PC-3 (cell line): ENCODE measurements at places on chromosomes 1 and 21. TPM values are rescaled to one million over a fixed set of nuclear protein-coding genes. Genes with fewer than 3 reads are reported as not detected.

DNA sequence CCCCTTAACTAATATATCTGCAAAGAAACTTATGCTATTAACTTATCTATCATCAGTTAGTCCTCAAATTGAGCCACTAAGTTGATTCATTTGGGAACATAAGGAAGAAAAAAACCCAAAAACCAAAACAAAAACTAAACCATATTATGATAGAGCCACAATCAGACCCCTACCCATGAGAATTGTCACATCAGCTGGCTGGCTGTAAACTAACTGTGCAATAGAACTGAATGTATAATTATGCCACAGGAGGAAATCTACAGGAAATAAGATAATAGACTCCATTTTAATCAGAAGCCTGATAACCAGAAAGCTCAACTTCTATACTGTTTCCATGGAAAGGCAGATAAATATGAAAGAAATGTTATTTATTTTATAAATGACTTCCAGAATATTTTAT, 110.0 kb downstream of the RGL1 start:
- no peak for DNase-seq

DNA sequence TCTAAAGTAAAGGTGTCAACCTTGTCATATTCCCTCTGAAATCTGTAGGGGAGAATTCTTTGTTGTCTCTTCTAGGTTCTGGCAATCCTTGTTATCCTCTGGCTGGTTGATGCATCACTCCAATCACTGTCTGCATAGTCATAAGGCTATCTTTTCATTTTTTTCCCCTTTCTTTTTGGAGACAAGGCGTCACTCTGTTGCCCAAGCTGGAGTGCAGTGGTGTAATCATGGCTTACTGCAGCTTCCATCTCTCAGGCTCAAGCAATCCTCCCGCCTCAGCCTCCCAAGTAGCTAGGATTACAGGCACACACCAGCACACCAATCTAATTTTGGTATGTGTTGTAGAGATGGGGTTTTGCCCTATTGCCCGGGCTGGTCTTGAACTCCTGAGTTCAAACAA, 12.9 kb downstream of the DPYD start:
- DNase-seq: no peak

DNA sequence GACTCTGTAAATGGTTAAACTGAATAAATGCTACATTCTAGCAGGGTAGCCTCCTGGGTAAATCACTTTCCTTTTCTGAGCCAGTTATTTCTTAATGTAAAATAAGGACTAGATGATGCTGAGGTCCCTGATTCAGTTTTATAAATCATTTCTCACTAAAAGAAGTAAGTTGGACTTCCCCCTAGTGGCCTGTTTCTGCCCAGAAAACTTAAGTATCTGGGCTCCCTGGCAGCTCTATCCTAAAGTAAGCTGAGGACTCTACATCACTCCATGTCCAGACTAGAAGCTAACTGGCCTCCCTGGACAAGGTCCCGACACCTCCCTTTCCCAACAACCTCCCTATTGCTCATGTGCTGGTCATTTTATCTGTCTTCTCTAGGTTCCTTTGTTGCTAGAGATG, 3.0 kb downstream of the GPN2 start:
- DNase-seq: peak; percentile 66

DNA sequence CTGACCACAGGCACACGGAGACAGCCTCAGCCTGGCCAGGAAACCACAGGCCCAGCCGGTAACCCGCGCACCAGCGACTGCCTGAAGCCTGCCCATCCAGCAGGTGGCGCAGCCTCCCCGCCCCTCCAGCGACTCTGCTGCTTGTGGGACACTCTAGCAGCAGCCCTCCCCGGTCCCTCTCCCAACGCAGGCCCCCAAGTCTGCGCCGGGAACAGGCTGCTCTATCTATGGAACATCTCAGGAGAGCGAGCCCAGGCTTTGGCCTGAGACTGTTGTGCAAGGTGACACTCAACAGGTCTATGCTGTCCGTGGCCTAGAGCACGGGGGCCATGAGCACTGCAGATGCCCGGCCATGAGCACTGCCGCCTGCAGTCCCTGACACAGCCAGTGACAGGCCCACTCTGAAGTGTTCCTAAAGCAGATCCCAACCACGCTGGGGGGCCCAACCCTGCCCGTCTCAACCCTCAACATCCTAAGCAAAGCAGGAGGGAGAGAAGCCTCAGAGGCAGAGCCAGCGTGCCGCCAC, 28.4 kb downstream of the WDR4 start:
- peak; percentile 17 for DNase-seq

DNA sequence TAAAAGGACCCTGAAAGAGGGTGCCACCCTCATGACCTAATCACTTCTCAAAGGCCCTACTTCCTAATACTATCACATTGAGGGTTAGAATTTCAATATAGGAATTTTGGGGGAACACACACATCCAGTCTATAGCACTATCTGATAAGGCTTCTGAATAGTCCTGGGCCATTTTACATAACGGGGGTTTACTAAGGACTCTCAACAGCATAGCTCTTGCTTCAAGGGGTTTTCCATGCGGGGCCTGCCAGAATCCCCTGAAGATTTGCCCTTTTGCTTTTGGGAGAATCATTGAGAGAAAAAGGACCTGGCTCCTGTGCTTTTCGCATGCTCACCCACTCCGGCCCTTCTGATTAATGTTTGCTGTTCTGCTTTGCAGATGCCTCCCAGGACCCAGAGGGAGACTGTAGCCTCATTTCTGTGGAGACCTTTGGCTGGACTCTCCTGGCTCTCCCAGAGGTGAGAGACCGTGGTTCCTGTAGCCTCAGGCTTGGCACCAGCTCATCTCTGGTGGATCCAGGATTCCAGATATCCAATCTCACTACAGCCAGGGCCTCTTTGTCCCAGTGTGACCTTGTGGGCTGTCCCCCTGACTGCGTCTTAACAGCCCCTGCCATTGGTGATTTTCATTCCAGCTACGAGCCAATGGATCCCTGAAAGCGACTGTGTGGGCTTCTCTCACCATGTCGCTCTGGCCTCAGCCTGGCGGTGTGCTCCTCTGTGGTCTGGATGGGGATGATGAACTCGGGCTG, 72.6 kb downstream of the DDR2 start:
- no peak for DNase-seq

- no peak for DNase-seq
Measured at GRCh38 chr1:198942466-198942865, 303.6 kb downstream of the PTPRC start.

- peak; percentile 71 for DNase-seq
Measured at GRCh38 chr1:214574598-214575411, 23.4 kb upstream of the PTPN14 start.

DNA sequence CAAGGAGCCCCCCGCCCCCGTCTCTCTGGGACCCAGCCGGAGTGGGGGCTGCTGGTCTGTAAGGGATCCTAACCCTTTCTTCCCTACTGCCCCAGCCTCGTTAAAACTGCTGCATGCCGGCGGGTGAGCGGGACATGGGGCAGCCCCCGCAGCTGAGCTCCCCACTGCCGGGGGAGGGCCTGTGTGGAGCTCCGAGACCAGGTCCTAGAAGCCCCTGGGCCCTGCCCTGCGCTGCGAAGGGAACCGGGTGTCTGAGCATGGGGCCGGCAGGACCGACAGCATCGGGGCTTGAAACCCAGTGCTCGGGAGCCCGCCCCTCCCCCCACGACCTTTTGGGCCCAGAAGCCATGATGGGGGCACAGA, 9.2 kb upstream of the COL6A1 start:
- DNase-seq: no peak

ETV3L gene
- total RNA-seq: not detected in 2 replicates

- no peak for DNase-seq
Measured at GRCh38 chr1:192171123-192171522, 12.9 kb downstream of the RGS18 start.

DNA sequence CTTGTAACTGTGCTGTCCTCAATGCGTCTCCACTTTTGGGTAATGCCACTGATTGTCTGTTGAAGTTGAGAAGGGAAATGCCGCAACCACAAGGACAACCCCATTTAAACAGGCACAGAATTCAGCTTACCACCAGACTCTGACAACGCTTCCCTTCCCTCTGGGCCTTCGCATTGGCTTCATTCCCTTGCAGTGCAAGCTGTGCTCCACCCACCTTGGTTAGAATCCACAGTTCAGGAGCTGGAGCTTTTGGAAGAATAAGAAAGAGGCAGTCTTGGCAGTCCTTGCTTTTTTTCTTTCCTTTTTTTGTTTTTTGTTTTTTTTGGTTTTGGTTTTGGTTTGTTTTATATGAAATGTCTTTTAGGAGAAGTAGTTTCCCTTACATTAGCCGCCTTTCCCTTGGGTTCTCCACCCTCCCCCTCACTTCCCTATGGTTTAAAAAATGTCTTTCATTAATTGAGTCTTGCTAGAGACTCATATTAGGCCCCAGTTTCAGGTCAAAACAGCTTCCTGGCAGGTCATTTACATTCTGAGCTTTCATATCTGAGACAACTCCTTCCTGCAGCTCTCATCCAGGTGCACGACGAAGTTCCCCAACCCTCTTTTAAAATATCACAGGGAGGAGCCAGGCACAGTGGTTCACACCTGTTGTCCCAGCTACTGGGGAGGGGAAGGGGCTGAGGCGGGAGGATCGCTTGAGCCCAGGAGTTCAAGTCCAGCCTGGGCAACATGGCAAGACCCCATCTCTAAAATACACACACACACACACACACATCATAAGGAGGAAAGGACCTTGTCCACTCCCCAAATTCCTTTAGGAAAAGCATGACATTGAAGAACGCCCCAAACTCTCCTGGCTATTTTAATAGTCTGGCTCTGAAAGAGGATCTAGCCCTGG, 20.7 kb upstream of the LAX1 start:
- no peak for DNase-seq

DNA sequence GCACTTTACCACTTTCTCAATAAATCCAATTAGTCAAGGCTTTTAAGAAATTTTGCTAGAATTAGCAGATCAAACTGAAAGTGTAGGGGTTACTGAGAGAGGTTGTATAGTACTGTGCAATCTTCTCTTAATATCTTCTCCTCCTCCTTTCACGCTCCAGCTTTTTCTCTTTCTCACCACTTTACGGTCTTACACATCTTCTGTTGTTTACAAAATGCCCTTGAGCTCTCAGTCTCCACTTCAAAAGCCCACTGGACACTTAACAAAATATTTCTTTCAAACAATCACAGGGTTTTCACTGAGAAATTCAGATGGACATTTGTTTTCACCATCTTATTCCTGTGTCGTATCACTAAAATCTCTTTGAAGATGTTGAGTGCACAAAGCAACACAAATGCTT, 678.2 kb downstream of the ADGRL2 start:
- DNase-seq: no peak

- no peak for DNase-seq
Measured at GRCh38 chr1:177969825-177970371, at the start of gene SEC16B. TSS of gene SEC16B (minus strand) at chr1:177970058. CDS start at chr1:177967981, 2,077 bp downstream.

- peak; percentile 85 for DNase-seq
Measured at GRCh38 chr1:93844262-93845045, 34.6 kb downstream of the DNTTIP2 start.

DNA sequence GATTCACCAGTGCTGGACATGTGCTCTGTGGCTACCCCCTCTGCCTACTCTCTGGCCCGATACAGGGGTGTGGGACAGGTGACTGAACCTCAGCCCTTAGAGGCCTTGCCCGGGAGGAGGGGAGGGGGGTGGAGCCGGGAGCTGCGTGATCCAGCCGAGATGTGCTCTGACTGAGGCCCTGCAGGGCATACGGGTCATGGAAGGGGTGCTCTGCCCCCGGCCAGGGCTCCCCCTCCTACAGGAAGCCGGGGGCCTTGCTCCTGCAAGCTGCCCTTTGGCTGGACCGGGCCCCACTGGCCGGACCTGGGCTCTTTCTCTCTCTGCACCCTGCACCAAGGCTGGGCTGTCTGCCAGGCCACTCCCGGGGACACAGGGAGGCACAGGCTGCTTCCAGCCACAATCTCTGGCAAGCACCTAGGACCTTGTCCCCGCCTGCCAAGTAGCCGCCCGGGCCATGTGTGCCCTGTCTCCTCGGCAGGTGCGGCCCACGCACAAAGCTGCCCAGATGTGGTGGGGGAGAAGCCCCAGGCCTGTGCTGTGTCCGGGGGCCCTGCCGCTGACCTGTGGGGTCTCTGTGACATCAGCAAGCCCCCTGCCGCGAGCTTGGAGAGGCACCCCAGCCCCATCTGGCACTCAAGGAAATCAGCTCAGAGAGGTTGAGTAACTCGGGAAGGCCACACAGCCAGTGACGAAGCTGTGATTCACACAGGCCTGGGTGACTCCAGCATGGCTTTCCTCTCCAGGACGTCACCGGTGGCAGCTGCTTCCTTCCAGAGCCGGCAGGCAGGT, 1.5 kb downstream of the SCNN1D start:
- peak; percentile 97 for DNase-seq

DNA sequence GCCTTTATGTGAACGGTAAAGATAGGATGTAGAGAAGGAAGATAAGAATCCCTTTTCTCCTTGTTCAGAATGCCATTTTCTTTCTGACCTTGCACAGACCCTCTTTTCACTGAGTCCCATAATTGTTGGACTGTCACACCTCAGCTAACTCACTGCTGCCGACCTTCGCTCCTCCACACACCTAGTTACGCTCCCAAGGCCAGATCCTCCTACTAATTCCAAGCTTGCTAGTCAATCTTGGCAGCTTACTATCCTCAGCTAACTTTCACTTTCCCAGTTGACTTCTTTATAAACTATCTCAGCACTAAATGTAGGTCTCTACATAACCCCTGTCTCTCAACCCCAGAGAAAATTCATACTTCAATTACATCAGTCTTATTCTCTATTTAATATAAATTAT, 471.8 kb upstream of the PRMT6 start:
- no peak for DNase-seq

GRCh38 chr1:17170571-17170970, 34.4 kb upstream of the PADI1 start:
- peak; percentile 15 for DNase-seq

DNA sequence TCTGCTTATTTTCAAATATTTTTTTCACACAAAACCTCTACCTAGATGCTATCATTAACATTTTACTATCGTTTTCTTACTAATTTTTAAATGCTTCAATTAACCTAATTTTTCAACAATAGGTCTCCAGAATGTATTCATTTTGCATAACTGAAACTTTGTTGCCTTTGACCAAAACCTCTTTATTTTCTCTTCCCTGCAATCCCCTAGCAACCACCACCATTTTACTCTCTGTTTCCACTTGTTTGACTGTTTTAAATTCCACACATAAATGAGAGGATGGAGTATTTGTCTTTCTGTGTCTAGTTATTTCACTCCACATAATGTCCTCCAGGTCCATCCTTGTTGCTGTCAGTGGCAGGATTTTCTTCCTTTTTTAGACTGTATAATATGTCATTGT, 9.5 kb upstream of the F13B start:
- DNase-seq: no peak

SPRR2B gene
- total RNA-seq: not detected in 2 replicates

GRCh38 chr1:63740432-63740831, 33.4 kb upstream of the ROR1 start:
- DNase-seq: no peak

DNA sequence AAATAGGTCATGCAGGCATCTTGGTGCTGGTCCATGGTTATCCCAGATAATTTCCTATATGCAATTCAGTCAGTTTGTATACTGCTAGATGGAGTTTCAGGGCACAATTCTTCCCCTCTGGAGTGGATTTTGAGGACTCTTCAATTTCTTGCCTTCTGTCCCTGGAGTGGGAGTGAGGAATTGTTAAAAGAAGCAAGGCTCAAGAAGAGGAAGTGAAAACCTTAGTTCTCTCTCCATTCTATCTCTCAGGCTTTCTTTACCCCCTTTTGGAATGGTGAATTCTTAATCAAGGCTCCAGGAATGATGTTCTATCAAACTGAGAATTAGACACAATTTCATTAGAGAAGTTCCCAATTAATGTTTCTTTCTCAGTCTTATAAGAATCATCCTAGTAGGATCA, 67.1 kb downstream of the RWDD3 start:
- DNase-seq: no peak
